ENCODE measurements at places on chromosomes 7 and 10. TPM values are rescaled to one million over a fixed set of nuclear protein-coding genes. Genes with fewer than 3 reads are reported as not detected.

Gene TAS2R3
- total RNA-seq, result 4.2 TPM

Gene NAT16
- total RNA-seq, result 0.82 TPM

Gene PAX4
- not detected for total RNA-seq

Gene GIMAP2
- total RNA-seq, result 7.6 TPM

Gene CYP3A7
- total RNA-seq, result not detected

Gene KCNMA1
- total RNA-seq, result 114 TPM

Gene DMBT1
- total RNA-seq, result 3.1 TPM

Gene MAT1A
- total RNA-seq, result 0.38 TPM

Gene INHBA
- total RNA-seq, result 8.8 TPM

Gene HOXA11
- total RNA-seq, result not detected

Gene PON1
- not detected for total RNA-seq

Gene ANKRD30A
- total RNA-seq, result not detected

Measured in camera-type eye (tissue), 1 donor.